ENCODE measurements at places on chromosomes 3 and 15. TPM values are rescaled to one million over a fixed set of nuclear protein-coding genes. Genes with fewer than 3 reads are reported as not detected.

TEX55 gene
- not detected for total RNA-seq

HRG gene
- not detected for total RNA-seq

TMPRSS7 gene
- under 0.01 TPM for total RNA-seq

GOLGA8G gene
- total RNA-seq, result not detected

CD96 gene
- not detected for total RNA-seq

MUC4 gene
- 0.25 TPM for total RNA-seq

DAZL gene
- total RNA-seq, result not detected

TMIE gene
- not detected for total RNA-seq

ZBBX gene
- 0.25 TPM for total RNA-seq

CLDND1 gene
- total RNA-seq, result 75.1 TPM

TSEN2 gene
- total RNA-seq, result 8.5 TPM

DBR1 gene
- total RNA-seq, result 11.7 TPM

GPR62 gene
- total RNA-seq, result 0.49 TPM

TGM4 gene
- 0.65 TPM for total RNA-seq

ADAMTS9 gene
- 5.4 TPM for total RNA-seq
